Hindlimb muscle (tissue), 1 donor: ENCODE measurements at places on chromosomes 2 and 18.

DNA sequence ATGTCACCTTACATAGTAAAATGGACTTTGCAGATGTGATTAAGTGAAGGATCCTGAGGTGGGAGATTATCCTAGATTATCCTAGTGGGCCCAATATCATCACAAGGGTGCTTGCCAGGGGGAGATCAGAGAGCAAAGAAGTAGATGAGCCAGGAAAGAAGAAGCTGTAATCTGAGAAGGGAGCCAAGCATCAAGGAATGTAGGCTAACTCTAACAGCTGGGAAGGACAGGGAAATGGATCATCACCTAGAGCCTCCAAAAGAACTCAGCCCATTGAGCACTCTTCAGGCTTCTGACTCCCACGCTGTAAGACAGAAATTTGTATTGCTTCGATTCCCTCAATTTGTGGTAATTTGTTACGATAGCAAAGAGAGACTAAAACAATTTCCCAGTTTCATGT, 309.9 kb downstream of the LRP1B start:
- no peak for DNase-seq

DNA sequence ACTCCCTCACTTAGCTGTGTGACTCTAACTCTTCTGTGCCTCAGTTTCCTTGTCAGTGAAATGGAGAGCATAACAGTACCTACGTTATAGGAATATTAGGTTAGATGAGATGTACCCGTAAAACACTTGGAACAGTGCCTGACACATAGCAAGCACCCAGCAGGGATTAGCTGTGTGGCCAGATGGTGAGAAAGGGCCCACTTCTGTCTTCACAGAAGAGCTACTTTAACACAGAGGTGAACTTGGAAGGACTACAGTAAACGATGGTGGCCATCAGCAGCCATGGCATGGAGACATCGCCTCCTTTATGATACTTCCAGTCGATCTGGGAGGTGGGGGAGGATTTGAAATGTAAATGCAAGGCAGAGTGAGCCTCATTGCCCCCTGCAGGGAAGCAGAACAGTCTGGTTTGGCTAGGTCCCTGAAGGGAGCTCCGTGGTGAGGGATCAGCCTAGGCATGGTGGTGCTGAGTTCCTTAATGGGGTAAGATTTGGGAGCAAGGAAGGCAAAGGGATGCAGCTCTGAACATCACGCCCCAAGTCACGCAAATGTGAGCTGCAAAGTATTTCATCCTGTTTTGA, 101.7 kb upstream of the ALPP start:
- DNase-seq = no peak

- no peak for DNase-seq
Observed at GRCh38 chr18:78914249-78914935, 65.2 kb upstream of the SALL3 start.

DNA sequence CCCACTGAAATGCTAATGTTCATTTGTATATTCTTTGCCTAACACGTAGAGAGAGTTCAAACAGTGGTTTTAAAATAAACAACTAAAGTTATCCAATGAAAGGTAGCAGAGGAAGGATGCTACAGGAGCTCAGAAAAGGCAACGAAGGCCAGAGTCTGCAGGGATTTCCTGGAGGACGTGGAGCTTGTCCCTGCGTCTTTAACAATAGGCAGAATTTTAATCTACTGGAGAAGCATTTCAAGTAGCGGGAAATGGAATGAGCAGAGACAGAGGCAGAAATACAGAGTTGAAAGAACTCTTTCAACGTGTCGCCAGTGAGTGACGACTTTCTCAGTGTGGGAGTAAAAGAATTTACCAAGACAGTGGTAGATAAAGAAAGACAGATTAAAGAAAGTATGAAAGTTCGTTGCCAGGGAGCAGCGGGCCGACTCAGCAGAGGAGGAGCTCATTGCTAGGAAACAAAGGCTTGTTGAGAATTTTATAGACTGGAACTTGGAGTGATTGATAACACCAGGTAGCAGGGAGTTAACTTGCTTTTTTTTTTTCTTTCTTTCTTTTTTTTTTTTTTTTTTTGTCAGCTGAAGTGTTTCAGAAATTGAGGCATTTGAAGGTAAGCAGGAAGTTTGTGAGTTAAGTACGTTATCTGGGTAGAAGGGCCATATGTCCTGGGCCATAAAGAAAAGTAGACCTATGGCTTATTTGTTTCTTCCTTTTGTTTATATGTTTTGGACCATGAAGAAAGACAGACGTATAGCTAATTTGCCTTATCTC, 625 bp upstream of the NBAS start:
- DNase-seq = peak; percentile 61
